Fibroblast of pulmonary artery (primary cell): ENCODE measurements at places on chromosomes 6 and 20.

GRCh38 chr6:72589096-72589495, 32.8 kb upstream of the KCNQ5 start:
- DNase-seq: peak; percentile 35

DNA sequence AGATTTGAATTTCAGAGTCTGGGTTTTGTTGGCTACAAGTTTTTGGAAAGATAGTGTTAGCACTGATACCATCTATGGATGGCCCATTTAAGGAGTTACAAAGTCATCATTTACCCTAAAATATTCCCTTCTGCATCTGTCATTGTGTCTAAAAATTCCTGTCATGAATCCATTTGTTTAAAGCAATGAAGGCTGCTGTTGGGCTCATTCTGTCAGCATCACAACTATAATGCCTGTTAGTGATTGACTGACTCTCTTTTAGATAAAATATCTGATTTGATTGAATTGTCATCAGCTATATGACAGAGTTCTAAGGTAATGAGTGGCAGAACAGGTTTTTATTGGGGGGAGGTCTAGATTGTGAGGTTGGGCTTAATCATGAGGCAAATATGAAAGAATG, 167.6 kb upstream of the IMPG1 start:
- DNase-seq: no peak

GRCh38 chr6:168289571-168289962, 30.0 kb downstream of the DACT2 start:
- DNase-seq: no peak

GRCh38 chr6:45433533-45434380, 56.0 kb upstream of the SUPT3H start:
- no peak for DNase-seq

DNA sequence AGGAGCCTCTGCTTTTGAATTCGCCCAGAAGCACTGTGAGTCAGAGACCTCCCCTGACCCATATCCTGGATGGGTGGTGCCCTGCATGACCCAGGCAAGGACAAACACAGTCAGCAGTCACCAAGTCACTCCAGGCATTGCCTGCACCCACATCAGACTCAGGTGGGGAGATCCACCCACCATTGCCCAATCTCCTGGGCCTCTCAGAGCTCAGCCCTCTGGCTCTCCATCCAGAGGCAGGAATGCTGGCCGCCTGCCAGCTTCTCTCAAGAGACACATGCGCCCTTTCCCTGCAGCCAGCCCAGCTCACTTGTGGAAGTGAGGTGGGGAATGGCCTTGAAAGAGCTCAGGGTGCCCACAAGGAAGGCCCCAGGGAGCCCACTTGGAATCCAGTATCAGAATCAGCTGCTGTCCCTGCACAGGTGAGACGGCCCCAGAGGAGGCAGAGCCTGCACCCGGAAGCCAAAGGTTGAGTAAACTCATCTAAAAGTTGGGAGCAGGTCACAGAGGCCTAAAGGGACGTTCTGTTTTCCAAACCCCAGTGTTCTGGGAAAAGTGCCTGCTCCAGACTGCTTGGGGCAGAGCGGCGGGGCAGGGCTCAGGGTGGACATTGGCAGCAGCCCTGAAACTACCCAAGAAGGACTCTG, 129.8 kb downstream of the PREX1 start:
- peak; percentile 92 for DNase-seq

DNA sequence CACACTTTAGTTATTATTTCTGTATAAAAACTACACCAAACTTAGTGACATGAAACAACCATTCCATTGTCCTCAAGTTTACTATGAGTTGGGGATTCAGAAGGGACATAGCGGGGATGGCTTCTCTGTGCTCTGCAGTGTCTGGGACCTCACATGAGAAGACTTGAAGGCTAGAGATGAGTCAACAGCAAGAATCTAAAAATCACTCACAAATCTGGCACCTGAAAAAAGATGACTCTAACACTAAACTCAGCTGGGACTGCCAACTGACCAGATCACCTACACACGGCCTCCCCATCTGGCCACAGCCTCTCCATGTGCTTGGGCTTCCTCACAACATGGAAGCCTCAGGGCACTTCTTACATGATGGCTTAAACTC, 63.0 kb upstream of the EYA2 start:
- DNase-seq: no peak
